Sciatic nerve (tissue), 2 donors: ENCODE measurements at places on chromosomes 3 and 15. TPM values are rescaled to one million over a fixed set of nuclear protein-coding genes. Genes with fewer than 3 reads are reported as not detected.

DNA sequence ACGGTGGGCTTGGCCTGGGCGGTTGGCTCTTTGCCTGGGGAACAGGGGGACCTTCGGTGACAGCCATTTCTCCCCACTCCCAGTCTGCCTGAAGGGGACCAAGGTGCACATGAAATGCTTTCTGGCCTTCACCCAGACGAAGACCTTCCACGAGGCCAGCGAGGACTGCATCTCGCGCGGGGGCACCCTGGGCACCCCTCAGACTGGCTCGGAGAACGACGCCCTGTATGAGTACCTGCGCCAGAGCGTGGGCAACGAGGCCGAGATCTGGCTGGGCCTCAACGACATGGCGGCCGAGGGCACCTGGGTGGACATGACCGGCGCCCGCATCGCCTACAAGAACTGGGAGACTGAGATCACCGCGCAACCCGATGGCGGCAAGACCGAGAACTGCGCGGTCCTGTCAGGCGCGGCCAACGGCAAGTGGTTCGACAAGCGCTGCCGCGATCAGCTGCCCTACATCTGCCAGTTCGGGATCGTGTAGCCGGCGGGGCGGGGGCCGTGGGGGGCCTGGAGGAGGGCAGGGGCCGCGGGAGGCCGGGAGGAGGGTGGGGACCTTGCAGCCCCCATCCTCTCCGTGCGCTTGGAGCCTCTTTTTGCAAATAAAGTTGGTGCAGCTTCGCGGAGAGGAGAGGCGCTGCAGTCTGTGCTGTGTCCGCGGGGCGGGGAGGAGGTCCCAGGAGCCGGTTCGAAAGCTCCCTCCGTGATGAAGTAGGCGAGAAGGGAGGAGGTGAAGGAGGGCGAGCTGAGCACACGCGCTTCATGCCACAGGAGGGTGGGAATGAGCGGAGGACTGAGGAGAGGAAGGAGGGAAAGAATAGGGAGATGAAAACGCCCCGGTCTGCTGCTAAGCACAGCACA is 9.6 kb downstream of the CLEC3B start:
- DNase-seq, result peak; percentile 73

GRCh38 chr3:139710212-139710611 is 32.4 kb upstream of the NMNAT3 start:
- DNase-seq, result no peak

DNA sequence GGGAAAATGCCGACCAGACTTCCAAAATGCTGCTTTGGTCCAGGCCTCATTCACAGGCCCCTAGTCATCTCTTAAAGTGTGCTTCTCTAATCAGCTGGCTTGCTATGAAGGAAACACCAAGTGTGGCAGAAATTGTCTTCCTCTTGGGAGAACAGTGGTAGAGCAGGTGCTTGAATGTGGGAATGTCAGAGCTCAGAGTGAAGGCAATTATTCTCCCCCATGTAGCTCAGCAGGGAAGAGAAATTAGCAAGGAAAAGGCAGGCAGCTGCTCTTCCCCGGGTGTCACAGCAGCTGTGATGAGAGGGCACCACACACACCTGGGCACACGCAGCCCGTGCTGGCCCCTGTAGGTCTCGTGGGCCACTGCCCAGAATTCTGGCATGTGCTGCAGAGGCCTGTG is 358.5 kb downstream of the WDR72 start:
- no peak for DNase-seq

- no peak for DNase-seq
Measured at GRCh38 chr3:195591220-195591619, 7.5 kb upstream of the APOD start.

DNA sequence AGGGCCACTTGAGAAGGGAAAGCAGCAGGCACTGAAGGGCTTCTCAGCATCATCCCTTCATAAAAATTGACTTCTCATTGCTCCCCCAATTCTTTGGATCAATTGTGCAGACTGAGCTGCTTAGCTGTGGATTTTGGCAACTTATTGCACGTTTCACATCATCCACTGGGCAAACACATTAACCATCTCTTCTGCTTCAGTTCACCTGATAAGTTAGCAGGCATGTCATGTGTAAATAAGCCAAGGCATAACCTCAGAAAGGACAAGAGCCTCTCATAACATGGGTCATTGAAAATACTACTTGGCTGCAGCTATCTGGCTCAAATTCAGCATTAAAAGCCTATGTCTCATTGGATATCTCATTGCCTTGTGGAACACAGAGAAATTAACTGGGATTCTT is 366.5 kb downstream of the LRRC3B start:
- no peak for DNase-seq

DNA sequence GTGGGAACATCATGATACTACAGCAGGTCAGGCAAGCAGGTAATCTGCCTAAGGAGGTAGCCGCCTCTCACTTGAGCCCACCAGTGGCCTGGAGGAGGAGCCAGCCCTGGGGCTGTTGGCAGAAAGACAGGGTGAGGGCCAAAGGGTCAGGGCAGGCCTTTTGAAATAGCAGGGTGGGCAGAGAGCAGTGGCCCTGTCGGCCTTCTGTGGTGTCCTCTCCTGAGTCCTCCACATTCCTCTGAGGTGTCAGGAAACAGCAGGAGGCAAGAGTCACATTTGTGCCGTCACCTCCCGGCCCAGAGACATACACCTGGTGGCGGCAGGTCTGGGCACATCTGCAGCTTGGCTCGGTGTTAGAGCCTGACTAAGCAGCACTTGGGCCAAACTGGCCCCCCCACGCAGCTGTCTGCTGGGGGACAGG is 3.9 kb upstream of the BNC1 start:
- DNase-seq, result no peak

Gene COL8A1
- total RNA-seq, result 114 TPM

Gene SERINC4
- total RNA-seq, result 0.31 TPM

Gene RLBP1
- not detected for total RNA-seq
